GM20000 (cell line): ENCODE measurements at places on chromosomes 6 and 20.

GRCh38 chr20:45361793-45362192 lies 1.2 kb upstream of the SYS1 start:
- no peak for DNase-seq

GRCh38 chr6:23305325-23305943 lies 736.1 kb downstream of the HDGFL1 start:
- DNase-seq: no peak

DNA sequence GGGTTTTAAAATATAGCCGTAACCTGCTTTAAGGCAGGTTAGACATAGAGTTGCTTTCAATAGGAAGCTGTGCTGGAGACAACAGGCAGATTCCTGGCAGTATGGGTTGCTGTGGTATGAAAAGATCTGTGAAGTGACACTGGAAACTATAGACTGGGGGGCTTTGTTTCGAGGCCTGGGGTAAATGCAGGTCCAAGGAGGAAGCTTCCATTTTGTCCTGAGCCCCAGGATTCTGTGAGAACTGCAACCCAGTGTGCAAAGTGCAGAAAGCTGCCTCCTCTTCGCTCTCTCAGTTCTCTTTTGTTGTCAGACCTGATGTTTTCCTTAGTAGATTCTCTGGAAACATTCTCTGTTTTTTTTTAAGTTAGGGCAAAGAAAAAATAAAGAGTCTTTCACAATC lies 86.9 kb downstream of the LYRM4 start:
- peak; percentile 15 for DNase-seq

- no peak for DNase-seq
Measured at GRCh38 chr6:132168961-132169360, 217.8 kb upstream of the CCN2 start.

DNA sequence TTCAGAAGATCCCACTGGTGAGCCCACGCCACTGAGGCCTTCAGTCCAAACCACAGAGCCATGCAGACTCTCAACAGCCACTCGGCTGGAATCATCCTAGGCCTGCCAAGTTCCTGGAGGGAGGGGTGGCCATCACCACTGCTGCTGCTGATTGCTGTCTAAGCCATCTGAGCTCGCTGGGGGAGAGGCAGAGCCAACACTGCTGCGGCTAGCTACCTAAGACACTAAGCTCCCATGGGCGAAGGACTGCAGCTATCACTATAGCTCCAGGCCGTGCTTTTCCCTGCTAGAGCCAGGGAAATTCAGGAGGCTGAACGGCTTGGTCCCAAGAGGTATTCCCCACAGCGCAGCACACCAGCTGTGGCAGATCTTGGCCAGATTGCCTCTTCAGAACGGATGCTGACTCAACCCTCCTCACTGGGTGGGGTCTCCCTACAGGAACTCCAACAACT lies 73.6 kb downstream of the TBC1D32 start:
- DNase-seq: no peak

- peak; percentile 51 for DNase-seq
Measured at GRCh38 chr20:48339986-48340882, 487.6 kb downstream of the PREX1 start.

DNA sequence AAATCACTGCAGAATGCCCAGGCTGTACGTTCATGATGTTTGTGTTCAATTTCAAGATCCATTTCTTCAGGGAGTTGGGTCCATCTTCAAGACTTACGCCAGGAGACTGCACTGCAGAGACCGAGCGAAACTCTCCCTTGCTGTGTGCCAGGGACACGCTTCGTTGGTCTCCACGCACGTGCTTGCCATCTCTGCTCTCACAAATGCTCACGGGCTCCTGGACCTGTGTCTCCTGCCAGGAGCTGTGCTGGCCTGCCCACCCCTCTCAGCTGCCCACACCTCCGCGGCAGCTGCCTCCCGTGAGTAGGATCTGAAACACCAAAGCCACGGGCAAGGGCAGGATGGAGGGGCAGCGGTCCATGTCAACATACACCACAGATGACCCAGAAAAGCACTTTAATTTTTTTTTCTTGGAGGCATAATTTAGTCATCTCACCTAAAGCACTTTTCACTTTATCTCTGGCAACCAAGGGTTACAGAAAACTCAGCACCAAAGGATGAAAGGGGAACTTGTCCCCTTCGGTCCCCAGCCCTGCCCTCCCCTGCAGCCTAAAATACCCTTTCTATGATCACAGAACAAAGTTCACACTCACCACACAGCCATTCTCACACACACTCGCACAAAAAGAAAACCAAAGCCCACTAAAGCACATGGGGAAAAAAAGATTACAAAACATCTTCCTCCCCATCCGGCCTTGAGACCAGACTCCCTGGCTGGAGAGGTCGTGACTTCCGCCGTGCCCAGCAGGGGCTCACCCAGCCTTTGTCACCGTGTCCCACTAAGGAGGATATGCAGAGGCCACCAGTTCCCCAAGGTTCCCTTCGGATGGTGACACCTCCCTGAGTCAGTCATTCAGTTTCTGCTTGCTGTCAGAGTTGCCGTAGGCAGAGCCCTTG lies 137.9 kb downstream of the AGPAT4 start:
- no peak for DNase-seq

DNA sequence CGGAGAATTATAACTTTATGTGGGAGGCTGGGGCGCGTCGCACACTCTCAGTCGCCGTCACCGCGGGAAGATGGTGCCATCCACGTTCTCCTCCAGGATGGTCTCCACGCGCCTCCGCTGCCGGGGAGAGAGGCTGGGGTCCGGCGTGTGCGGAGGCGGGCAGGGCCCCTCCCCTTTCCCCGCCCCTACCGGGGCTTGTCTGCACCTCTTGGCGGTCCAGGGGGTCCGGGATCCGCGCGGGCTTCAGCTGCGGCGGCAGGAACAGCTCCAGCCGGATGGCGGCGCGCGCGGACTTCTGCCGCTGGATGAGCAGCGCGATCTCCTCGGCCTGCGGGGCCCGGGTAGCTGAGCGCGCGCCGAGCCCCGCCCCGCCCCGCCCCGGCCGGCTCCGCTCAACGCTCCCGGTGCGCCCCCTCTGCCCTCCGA lies 807 bp downstream of the LKAAEAR1 start:
- DNase-seq: peak; percentile 88

DNA sequence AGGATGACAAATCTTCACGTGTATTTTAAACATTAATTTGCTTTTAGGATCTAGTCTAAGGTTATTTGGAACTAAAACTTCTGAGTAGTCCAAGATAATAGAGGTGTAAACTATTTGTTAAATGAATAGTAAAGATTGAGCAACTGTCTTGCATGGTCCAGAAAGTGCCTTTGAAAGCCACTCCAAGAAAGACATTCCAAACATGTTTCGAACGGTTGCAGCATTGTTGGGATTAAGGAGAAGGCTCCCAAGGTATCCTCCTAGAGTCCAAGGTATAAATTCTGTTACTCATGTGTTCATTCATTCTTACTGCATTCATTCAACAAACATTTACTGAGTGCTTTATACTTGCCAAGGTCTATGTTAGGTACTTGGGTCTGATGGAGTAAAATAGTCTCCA lies 28.8 kb upstream of the MYLK2 start:
- no peak for DNase-seq

DNA sequence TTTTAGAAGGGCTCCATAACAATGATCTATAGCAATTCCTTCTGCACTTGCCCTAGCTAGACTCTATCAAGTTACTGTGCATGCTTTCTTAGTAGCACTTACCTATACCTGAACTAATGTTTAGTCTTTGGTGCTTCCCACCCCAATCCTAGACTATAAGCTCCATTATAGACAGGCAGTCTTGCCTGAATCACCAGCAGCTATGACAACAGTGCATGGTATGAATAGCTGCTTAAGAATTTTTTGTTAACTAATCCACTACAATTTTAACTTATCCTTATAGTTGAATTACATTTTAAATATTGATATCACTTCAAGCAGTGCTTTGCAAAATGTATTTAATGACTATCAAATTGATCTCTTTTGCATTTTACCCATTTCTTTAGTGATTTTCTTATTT lies 164.3 kb downstream of the RPS12 start:
- no peak for DNase-seq

- DNase-seq: peak; percentile 54
Measured at GRCh38 chr6:13395272-13396237, 67.2 kb upstream of the TBC1D7 start.

- DNase-seq: no peak
Measured at GRCh38 chr20:7503501-7503900, 436.8 kb downstream of the HAO1 start.

DNA sequence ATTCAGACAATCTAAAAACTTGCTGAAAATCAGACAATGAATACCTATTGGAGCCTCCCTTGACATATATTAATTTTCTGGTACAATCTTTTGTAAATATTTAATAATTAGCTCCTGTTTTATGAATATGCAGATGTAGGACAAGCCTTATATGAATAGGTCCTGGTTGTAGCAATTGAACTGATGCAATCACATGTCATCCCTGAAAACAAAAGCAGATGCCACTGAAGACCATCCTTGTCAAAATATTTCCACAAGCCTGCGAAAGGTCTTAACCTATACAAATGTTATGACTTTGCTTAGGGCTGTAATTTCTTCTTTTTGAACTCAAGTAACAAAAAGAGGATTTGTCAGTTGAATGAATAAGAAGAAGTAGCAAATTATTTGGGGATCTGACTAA lies 722.1 kb downstream of the EYS start:
- DNase-seq: no peak

- no peak for DNase-seq
Measured at GRCh38 chr20:57508381-57508780, 16.6 kb downstream of the CTCFL start.

DNA sequence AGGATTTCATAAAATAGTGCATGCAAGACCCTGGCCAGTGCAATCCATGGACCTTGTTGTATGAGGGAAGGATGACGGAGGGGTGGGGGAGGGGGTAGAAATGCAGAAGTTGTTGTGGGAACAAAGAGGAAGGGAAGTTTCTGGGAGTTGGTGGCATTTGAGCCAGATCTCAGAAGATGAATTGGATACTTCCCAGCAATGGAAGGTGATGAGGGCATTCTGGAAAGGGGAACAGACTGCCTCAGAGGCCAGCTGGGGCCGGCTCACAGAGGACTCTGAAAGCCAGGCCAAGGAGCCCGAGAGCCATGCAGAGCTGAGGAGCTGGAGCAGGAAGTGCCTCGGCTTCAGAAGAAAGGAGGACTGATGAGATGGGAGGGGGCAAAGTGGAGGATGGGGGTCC lies 2.7 kb downstream of the TMEM74B start:
- DNase-seq: no peak

- no peak for DNase-seq
Measured at GRCh38 chr6:168979254-168979653, 274.4 kb downstream of the THBS2 start.

DNA sequence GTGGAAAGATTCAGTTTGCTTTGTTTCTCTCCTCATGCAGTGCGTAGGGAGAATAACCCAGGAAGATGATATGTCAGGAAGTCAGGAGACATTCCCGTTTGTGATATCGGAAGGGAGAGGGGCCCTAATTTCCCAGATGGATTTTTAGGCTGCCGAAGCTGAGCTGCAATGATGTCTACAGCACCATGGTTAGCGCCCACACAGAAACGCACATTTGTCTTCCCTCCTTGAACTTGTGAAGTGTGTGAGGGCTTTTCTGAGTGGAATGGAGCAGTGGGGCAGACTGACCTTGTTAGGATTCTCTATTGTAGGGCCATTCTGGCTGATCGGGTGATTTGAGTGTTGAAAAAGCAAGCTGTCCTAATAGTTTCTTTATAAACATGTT lies 191.3 kb upstream of the ARG1 start:
- no peak for DNase-seq

- no peak for DNase-seq
Measured at GRCh38 chr20:4406627-4407026, 315.1 kb upstream of the PRND start.

DNA sequence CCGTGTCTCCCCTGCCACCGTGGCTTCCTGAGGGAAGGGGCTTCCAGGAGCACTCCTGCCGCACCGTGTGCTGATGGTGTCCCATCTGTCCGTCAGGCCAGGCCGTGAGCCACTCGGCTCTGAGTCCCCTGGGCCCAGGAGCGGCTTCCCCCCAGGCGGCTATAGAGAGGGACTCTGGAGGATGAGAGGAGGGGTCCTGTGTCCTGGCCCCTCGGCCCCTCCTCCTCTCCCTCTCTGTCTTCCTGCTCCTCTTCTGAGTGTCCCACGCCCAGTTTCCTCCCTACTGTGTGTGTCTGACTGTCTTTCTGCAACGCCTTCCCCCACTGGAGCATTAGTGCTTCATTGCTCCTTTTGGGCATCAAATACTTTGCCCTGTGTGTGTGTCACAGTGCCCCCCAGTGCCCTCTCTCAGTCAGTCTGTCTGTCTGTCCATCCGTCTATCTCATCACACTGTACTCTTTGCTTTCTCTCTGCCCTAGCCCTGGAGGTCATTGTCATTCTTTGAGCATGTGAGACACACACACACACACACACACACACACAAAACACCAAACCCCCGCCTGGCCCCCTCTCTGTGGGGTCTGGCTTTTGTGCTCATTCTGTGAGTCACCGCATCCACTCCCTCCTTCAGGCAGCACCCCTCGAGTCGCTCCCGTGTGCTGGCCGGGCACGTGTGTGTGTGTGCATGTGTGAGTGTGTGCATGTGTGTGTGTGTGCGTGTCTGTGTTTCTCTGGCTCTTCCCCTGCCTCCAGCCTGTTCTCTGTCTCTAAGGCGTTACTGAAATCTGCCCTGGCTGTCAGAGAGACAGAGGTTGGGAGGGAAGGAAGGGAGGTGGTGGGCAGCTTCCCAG lies 71.9 kb downstream of the SRC start:
- DNase-seq: no peak

DNA sequence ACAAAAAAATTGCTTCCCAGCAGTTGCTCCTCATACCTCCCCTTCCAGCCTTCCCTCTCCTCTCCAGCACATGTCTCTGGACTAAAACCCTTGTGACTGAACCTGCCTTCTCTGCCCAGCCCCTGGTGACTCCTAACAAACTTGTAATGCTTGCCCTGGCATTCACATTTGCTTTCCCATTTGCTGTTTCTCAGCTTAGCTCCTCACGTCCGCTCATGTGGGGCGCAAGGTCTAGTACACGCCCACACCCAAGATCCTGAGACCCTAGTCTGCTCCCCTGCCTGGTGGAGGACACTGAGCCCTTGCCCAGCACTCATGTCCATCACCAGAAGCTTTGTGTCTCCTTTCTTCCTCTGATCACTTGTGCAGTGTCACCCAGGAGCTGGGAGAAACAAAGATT lies 18.3 kb upstream of the RBPJL start:
- DNase-seq: no peak

DNA sequence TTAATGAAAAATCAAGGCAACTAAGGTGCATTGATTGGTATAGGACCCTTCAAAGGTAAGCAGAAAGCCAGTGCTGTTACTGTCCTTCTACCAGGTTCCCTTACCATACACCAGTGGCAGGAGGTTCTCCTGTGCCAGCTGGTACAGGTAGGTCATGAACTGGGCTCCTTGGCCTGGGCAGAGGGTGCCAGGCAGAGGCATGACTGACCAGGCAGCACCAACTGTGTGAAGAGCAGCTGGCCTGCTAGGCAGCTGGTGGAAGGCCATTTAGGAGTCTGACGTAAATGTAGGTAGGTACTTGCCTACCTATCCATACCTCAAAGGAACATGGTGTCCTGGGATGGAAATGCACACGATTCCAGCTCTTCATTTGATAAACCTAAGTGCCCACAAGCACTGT lies 23.3 kb downstream of the PCNA start:
- DNase-seq: no peak
